ENCODE measurements at places on chromosomes 11 and 22.

DNA sequence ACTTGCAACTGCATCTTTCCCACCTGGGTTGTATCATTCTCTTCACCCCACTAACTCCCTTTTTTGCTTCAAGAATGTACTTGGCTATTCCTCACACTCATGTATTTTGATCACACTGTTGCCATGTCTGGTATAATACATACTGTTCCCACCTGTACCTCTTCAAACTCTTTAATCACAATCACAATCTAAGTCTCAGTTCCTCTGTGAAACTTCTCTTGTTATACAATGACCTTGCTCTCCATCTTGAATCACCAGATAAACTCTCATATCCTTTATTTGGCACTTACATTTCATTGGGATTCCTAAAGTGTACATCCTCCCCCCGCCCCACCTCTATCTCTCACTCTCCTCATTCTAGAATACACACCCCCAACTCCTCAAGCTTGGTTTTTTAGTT, 516.0 kb upstream of the CHORDC1 start:
- no peak for DNase-seq

DNA sequence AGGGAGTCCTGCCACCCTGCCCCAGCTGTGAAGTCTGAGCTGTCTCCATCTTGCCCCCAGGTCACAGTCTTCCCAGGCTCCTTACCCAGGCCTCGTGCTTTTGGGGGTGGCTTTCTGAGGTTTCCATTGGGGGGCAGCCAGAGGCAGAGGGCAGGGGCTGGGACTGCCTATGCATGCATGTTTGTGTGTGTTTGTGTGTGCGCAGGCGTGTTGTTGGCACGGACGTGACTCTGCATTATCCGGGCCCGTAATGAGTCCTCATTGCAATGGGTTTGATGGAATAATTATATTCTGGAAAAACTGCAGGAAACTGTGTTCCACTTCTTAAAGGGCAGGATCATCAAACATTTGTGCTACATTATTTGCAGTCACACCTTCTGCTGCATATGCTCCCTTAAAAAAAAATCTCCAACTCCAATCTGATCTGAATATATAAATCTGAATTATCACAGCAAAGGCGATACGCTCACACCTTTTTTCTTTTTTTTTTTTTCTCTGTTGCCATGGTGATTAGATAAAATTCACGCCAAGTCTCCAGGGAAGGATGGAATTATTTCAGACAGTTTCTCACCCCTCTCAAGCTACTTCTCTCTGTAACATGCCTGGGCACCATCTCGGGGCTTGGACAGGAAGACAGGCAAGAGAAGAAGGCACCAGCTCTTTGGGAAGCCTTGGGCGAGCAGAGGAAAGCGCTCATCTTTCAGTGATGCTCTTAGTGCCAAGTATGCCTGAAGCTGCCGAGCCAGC, 45.9 kb downstream of the DSCAML1 start:
- DNase-seq, result no peak

DNA sequence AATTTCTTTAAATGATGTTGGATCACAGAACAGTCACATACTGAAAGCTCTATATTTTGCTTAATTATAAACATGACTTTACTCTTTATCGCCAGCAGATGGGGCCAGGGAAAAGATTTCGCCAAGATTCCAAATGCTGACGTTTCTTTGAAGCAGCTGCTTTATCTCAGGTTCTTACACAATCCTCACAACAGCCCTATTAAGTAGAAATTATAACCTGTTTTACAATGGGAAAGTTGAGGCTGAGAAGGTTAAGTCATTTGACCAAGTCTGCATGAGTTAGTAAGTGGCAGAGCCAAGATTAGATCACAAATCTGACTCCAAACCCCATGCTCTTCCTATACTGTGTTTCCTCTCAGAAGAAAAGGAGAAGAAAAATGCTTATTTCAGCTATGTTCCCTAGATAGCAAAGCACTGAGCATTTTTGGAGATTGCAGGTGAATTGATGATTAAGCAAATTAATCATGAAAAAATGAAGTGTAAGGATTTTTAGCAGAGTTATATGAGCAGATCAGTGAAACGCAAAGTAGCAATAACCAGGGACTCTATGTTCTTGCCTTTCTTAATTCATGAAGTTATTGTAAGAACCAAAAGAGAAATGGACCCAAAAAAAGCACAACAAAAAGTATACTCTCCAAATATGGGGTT, 79.0 kb downstream of the AASDHPPT start:
- no peak for DNase-seq

DNA sequence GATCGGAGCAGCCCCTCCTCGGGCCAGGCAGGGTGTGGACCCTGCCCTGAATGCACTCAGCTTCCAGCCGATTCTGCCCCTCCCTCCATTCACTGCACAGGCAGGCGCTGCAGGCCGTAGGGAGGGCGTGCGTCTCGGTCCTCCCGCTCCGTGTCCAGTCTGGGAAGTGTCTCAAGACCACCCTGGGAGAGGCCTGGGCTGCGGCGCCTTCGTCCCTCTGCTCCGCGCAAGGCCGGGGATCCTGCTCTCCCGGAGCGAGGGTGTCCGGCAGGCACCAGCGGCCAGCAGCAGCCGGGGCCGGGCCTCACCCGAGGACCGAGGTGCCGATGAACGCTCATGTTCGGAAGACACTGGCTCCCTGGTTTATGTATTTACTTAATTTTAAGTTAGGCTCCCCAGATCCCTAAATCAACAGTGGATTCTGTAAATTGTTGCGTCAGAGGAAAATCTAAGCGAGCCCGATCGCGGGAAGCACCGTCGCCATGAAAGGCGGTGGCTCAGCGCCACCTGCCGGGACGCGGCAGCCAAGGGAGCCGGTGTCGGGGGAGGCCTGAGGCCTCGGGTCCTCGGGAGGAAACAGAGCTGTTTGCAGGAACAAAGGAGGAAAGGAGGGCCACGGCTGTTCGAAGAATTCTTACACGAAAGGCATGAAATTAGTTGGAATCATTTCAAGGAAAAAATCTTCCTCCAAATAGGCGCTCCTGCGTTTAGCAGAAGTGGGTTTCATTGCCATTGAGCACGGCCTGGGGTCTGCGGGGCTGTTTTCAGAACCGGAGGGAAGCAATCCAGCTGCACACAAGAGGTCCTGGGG, 195.3 kb downstream of the BRD1 start:
- DNase-seq, result no peak

DNA sequence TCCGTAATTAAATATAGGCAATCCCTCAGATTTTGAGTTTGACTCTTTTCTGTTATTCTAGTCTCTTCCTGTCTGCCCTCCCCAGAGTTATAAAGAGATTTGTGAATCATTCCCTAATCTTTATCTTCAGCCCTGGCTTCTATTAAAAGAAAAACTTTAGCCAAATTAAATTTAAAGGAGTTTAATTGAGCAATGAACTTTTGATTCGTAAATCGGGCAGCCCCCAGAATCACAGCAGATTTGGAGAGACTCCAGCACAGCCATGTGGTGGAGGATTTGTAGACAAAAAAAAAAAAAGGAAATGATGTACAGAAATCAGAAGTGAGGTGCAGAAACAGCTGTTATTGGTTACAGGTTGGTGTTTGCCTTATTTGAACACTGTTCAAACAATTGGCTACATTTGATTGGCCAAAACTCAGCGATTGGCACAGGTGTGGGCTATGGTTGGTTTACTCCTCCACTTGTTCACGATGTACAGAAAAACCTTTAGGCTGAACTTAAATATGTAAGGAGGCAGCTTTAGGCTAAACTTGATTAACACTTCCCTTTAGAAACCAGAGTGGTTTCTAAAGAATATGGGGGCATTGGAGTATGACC, 2.3 kb upstream of the ALKBH8 start:
- no peak for DNase-seq

DNA sequence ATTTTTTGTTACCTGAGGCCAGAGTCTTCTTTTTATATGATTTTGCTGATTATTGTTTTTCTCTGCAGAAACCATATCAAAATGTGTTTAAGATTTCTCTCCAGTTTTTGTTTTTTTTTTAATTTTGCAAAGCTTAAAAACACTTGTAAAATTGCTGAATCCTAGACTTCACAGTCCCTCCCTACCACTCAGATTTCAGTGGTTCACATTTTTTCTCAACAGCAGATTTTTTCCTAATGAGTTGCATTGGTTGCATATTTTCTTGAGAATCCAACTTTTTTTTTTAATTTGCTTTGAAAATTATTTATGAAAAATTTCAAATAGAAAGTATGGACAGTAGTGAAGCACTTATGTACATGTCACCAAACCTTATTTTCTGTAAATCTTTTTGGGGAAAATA, 5.8 kb downstream of the ARL14EP start:
- DNase-seq, result no peak

DNA sequence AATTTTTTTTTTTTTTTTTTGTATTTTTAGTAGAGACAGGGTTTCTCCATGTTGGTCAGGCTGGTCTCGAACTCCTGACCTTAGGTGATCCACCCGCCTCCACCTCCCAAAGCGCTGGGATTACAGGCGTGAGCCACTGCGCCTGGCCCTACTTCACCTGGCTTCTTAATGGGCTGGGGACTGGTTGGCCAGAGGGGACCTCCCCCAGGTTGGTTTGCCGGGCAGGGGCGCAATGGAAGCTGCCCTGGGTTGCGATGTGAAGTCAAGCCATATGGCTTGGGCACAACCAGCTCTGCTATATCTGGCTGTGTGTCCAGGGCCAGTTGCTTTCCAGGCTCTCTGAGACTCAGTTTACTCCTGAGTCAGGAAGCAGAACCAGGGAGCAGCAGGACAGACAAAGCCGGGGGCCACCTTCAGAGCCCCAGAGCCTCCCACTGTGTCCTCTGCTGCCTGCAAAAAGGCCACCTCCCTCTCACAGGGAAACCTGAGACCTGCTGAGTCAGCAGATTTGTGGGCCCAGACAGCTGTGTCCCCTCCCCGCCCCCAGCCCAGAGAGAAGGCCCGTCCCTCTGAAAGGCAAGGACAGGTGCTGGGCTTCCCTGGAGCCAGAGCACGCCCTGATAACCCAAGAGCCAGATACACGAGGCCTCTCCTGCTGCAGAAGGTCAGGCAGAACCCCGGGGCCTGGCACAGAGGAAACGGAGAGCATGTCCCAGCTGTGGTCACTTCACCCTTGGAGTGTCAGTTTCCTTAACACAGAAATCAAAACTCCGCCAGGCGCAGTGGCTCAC, 29.2 kb upstream of the DAGLA start:
- no peak for DNase-seq

GRCh38 chr11:8809241-8809938, 101.6 kb upstream of the AKIP1 start:
- DNase-seq, result no peak

DNA sequence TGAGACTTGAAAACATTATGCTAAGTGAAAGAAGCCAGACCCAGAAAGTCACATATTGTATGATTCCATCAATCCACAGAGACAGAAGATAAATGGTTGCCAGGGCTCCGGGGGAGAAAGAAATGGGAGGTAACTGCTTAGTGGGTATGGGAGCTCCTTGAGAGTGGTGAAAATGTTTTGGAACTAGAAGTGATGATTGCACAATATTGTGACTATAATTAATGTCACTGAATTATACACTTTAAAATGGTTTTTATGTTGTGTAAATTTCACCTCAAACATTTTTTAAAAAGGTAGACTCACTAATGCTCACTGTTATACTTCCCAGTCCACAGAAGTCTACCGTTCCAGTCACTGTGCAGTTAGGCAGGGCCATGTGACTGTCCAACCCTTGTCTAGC, 32.2 kb upstream of the AKIP1 start:
- DNase-seq, result no peak

DNA sequence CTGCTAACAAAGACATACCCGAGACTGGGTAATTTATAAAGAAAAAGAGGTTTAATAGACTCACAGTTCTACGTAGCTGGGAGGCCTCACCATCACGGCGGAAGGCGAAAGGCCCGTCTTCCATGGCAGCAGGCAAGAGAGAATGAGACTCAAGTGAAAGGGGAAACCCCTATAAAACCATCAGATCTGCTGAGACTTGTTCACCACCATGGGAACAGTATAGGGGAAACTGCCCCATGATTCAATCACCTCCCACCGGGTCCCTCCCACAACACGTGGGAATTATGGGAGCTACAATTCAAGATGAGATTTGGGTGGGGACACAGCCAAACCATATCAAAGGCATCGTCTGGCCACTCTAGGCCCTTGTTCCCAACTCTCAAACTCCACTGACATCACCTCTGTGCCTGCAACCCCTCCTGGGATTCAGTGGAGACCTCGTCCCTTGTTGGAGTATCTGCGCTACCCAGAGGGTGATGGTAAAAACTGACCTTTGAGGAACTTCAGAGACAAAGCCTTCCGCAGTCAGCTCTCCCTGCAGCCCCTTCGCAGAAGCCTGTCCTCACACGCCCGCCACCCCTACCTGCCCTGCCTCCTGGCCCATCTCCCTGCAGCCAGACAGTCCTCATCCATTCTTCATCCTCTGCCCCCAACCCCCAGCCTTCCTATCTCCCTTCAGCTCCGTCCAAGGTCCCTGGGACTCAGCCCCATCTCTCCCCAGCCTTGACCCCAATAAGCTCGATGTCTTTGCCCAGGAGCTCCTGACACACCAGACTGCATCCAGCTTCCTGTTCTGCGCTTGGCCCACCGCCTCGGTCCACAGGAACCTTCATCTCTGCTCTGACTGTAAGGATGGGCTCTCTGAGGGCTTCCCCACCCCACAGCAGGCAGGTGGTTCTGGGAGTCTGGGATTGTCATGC, 15.8 kb downstream of the CCND1 start:
- no peak for DNase-seq

DNA sequence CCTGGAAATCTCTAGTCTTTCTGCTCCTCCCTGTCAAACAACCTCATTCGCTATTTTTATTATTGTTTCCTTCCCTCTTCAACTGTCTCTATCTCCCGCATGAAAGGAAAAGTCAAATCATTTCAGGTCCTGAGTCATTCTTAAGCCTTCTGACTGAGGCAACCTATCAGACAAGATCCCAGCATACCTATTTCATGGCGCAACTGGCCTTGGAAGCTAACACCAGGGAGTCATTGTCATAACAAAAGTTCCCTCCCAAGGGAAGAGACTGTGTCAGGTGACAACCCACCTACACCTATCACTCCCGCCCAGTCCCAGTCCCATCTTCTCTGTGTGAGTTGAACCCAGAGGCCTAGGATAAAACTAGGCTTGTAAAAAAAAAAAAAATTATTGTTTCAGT, 10.2 kb upstream of the ARHGAP42 start:
- DNase-seq, result no peak

DNA sequence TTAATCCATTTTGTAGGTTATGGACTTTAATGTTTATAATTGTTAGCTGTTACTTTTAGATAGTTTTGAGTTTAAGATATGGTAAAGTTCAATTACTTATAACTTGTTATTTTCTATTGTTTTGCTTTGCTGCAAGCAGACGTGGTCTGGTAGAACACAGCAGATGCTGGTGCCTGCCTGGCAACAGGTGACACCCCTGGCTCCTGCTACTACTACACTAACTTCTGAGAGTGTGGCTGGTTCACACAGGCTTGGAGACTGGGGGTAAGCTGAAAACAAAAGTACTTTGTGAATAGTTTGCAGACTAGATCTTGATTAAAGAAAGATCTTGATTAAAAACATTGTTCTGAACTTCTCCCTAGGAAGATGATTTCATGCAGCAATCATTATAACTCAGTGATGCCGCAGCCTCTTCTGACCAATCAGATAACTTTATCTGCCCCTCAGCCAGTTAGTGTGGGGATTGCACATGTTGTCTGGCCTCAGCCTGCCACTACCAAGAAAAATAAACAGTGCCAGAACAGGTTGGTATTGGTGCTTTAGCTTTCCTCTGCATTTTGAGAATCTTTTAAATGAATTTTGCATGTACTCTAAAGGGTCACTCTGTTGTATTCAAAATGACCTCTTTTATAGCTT, 90.4 kb downstream of the HIPK3 start:
- DNase-seq, result no peak

GRCh38 chr22:50445880-50446707, 28.7 kb downstream of the SBF1 start:
- DNase-seq, result no peak

Measured in stimulated activated CD8-positive, alpha-beta memory T cell treated with anti-CD3 and anti-CD28 coated beads, Interleukin-4, amount 100 ng/mL, for 4 hours (primary cell).